ACHN (cell line): ENCODE measurements at places on chromosomes 6 and 20.
A peak's percentile ranks its signal among the peaks of the same experiment; 100 is the strongest.

DNA sequence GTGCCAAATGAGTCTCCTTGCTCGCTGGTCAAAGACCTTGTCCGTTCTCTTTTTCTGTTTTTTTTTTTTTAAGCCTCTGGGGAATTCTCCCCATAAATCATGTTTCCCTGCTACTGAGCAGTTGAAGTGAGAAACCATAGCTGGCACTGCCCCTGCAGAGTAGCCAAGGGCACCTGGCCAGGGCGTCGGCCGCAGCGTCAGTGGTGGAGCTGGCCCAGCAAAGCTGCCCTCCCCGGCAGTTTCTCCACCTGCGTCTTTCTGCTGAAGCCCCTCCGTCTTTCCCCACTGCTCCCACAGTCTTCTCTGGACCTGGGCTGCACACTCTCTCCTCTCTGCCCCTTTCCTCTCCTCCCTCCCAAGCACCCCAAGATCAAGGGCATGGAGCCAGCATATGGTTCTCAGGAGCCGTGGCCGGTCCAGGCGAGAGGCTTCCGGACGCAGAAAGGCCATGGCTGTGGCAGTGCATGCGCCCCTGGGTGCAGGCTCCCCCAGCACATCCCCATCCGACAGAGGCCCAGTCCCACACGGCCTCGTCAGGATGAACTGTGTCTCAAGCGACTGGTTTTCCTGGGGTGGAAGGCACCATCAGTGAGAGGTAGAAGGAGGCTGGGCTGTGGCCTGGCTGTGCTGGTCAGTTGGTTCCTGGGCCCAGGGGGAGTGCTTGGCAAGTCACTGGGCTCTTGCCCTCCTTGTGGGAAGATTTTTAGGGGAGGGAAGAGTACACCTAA, 218.1 kb downstream of the ERMARD start:
- DNase-seq: no peak

GRCh38 chr6:15288856-15289255, 43.0 kb downstream of the JARID2 start:
- no peak for DNase-seq

- DNase-seq: no peak
These were observed 8.9 kb downstream of the STX11 start for GRCh38 chr6:144159223-144159622.

- DNase-seq: no peak
These were observed 62.7 kb downstream of the TSHZ2 start for GRCh38 chr20:53034899-53035298.

DNA sequence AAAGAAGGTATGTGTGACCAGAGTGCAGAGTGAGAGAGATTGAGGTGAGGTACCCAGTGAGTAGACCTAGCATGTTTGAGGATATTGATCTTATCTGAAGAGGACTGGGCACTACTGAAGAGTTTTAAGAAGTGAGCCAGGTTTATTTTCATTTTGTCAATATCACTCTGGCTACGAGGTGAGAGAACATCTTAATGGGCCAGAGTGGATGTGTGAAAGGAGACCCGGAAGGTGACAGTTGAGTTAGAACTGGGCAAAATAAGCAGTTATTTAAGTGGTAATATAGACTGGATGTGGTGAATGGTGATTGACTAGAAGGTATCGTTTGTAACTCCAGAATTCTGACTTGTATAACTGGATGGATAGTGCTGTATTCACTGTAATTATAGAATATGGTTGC, 134.1 kb downstream of the QKI start:
- DNase-seq: no peak

- no peak for DNase-seq
These were observed 27.3 kb upstream of the TAGAP start for GRCh38 chr6:159071843-159072769.

DNA sequence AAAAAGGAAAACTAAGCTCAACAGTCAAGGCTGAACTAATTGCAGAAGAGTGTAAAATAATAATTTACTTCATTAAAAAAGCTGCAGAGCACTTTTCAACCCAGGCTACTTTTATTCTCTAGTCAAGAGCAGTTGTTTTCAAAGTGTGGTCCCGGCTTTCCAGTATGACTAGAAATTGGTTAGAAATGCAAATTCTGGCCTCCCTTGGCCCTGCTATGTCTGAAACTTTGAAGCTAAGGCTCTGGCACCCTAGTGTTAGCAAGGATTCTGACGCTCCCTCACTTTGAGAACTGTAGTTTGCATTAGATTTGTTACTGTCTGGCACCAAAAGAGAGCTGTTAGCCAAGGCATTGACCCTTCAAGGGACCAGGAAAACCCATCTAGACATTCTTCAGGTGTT, 9.5 kb upstream of the NXT1 start:
- no peak for DNase-seq

GRCh38 chr6:97563529-97563928, 280.5 kb upstream of the MMS22L start:
- DNase-seq: no peak

DNA sequence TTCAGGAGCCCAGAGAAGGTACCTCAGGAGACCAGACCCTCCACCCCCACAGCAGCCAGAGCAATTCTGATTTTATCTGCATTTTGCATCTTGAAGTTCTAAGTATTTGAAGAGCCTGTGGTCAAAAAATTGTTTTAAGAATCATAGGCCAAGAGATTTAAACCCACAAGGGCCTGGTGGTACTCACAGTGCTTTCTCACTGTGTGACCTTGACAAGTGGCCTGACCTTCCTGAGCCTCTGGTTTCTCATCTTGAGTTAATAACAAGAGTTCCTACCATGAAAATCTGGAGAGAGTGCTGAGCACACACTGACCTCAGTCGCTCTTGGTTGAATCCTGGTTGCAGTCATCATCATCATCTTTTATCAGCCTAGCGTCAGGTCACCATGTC, 45.4 kb upstream of the ID1 start:
- DNase-seq: no peak

- no peak for DNase-seq
These were observed 4.9 kb downstream of the PREP start for GRCh38 chr6:105397987-105398386.

GRCh38 chr6:145929037-145929633, 35.0 kb downstream of the SHPRH start:
- DNase-seq: peak; percentile 48

DNA sequence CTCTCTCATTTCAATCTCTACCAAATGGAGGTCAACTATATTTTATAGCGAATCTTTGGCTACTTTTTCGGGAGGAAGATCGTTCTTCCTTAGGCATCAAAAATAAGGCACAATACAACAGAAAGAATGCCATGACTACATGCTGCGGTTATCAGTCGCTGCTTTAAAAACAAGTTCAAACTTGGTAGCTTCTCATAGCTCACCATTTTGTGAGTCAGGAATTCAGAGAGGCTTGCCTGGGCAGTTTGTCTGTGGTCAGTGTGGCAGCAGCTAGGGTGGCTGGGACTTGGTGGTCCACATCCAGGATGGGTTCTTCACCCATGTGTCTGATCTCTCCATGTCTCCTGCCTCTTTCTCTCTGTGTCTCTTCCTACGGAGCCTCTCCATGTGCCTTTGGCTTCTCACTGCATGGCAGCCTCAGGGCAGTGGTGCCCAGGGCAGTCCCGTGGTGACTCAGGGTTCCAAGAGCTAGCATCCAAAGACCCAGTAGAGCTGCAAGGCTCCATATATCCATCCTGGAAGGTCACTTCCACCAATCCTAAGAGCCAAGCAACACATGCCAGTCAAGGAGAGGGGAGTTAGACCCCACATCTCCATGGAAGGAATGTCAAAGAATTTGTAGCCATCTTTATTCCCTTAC, 10.4 kb downstream of the SCML4 start:
- no peak for DNase-seq

GRCh38 chr20:12815231-12815768, 193.5 kb upstream of the SPTLC3 start:
- DNase-seq: no peak

GRCh38 chr6:168138436-168138835, 59.4 kb upstream of the FRMD1 start:
- no peak for DNase-seq

DNA sequence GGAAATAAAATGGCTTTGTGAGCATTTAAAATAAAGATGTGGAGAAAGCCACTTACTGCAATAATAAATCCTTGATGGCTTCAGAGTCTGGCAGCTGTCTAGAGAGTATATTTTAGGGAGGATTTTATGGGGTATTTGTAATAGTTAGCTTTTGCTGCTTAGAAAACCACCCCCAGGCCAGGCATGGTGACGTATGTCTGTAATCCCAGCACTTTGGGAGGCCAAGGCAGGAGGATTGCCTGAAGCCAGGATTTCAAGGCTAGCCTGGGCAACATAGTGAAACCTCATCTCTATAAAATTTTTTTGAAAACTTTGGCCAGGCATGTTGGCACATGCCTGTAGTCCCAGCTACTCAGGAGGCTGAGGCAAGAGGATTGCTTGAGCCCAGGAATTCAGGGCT, 63.8 kb downstream of the ISM1 start:
- DNase-seq: no peak

DNA sequence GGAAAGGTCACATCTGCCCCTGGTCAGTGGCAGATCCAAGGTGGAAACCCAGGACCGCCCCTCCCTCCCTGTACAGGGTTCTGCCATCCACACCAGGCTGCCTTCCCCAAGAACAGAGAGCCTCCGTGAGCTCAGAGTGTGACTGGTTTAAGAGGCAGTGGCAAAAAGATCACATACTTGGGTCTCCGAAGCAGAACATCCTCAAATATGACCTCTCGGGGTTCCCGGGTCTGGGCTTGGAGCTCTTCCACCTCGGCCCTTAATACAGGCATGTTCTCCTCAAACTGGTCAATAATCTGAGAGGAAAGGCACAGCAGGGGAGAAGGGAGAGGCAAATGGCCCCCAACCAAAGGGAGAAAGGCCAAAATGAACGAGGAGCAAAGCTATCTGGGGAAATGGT, 14.8 kb downstream of the C20orf96 start:
- no peak for DNase-seq

GRCh38 chr6:149862922-149863697, 1.0 kb downstream of the LRP11 start:
- DNase-seq: peak; percentile 82

DNA sequence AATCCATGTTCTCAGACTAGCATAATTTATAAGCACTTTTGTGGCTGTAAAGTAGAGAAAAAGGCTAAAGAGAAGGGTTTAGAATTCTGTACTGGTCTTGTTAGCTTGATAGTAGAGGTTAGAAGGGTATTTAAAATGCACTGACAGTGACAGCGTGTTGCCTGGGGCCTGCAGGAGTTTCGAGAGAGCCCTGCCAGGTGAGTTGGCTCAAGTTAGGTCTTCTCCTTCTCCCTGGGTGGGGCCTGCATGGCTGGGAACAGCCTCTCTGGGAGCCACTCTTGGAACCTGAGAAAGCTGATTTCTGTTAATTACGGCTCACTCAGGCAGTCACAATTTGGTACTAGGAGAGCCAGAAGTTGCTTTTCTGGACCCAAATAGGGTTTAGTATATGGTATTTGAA, 103.7 kb downstream of the ARID1B start:
- DNase-seq: no peak

GRCh38 chr6:104404377-104404776, 455.3 kb downstream of the HACE1 start:
- DNase-seq: no peak

- peak; percentile 7 for DNase-seq
These were observed 55.3 kb upstream of the FAM83D start for GRCh38 chr20:38870733-38871559.

- no peak for DNase-seq
These were observed 211.3 kb downstream of the ARID1B start for GRCh38 chr6:156988276-156989158.

DNA sequence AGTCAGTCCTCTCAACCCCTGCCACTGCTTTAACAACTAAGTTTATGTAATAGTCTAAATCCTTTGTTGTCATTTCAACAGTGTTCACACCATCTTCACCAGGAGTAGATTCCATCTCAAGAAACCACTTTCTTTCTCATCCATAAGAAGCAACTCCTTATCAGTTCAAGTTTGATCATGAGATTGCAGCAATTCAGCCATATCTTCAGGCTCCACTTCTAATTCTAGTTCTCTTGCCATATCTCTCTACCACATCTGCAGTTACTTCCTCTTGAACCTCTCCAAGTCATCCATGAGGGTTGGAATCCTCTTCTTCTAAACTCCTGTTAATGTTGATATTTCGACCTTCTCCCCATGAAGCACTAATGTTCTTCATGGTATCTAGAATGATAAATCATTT, 57.9 kb upstream of the FOXO3 start:
- DNase-seq: no peak

GRCh38 chr20:16293590-16293989, 279.7 kb downstream of the KIF16B start:
- DNase-seq: no peak

GRCh38 chr6:144835322-144835973, 550.3 kb downstream of the UTRN start:
- no peak for DNase-seq

GRCh38 chr6:149174962-149175361, 142.6 kb upstream of the TAB2 start:
- DNase-seq: no peak

DNA sequence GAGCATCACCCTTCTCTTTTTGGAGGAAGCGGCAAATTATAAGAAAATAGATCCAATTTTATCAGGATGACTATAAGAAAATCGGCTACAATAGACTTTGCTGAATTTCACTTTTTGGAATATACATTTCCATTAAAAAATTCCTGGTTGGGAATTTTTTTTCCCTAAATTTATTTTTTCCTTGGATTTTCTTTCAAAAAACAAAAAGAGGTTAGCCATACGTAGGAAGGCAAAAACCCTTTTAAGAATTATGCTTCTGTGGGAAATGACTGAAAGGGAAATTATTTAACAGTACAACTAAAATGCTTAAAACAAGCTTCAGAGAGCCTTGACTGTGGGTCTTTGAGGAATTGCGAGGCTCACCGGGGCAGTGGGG, 86.9 kb downstream of the SLC22A23 start:
- no peak for DNase-seq

DNA sequence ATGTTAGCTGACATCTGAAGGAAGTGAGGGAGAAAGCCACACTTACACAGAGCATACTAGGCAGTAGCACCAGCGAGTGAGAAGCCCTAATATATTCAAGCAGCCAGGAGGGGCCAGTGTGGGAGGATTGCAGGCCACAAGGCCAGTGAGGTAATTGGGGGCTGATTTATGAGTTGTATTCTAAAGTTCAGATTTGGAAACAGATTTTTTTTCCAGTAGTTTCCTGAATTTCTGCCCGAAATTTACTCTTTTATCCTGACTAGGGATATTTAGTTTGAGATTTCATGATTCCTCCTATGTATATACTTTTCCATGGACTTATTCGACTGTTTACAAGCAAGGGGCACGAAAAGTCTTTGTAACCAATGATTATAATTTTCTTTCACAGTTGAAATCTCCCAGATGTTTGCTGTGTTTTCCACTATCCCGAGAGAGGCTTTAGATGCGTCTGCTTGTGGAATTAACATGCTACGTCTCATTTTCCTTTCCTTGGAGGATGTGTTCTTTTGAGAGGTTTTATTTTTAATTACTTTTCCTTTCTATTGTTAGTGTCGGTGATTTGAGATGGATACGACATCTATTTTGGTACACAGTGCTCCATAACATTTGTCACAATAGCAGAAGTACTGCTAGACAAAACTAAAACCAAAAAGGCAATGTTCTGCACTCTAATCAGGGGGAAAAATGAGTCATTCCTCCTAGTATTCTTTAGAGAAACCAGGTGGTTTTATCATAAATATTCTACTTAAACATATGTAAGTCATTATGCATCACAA, 356.3 kb upstream of the HSF2 start:
- DNase-seq: no peak

GRCh38 chr6:134175532-134176263, 123.3 kb upstream of the SLC2A12 start:
- DNase-seq: peak; percentile 67

GRCh38 chr6:127938701-127939100, 37.8 kb upstream of the THEMIS start:
- peak; percentile 35 for DNase-seq
